GM23248 (cell line): ENCODE measurements at places on chromosomes 7 and 10.

- DNase-seq: peak; percentile 81
These were observed 82.4 kb downstream of the ADCYAP1R1 start for GRCh38 chr7:31134246-31135188.

DNA sequence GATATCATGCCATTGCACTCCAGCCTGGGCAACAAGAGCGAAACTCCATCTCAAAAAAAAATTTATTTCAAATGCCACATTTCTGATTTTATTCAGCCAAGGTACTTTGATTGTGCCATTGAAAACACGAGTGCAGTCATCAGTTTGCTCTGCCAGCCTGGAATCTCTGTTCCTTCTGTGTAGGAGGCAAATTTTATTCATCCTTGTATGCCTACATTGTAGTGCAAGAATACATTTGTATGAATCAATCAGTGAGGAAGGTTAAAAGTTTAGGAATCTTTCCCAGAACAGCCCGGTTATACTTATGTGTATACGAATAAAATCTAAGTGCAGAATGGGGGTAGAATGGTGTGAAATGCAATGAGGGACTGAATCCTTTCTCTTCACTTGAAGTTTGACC is 886 bp upstream of the TET1 start:
- peak; percentile 51 for DNase-seq

DNA sequence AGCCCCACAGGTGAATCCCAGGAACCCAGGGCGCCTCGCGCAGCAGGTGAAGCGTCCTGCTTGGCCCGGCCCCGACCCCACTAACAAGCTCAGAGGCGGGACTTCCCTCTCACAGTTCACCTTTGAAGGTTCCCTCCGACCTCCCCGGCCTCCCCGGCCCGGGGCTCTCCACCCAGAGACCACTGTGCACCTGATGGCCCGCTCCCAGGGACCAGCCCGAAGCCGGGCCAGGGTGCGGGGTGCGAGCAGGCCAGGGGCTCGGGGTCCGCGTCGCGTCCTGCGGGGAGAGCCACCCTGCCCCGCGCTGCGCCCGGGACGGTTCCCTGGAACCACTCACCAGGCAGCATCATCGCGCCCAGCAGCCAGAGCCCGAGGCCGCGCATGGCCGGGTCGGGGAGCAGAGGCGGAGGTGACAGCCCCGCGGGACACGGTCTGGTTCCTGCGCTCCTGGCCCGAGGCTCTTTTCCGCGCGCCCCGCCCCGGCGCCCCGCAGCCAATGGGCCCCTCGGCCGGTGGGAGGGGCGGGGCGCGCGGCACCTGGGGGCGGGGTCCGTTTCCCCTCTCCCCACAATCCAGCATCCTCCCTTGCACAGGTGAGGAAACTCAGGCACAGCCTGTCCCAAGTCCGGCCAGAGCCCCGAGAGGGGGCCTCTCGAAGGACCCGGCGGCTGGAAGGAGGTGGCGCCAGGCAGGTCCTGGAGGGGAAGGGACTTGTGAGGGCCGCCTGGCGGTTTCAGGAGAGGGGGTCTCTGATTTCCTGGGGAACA is at the start of gene ADAM8:
TSS of gene ADAM8 (minus strand) at position 434 of the 767 bp plus-strand sequence. CDS start at position 383, 51 bp downstream.
- peak; percentile 59 for DNase-seq

- no peak for DNase-seq
These were observed 5.3 kb downstream of the WIPF3 start for GRCh38 chr7:29811586-29811985.

DNA sequence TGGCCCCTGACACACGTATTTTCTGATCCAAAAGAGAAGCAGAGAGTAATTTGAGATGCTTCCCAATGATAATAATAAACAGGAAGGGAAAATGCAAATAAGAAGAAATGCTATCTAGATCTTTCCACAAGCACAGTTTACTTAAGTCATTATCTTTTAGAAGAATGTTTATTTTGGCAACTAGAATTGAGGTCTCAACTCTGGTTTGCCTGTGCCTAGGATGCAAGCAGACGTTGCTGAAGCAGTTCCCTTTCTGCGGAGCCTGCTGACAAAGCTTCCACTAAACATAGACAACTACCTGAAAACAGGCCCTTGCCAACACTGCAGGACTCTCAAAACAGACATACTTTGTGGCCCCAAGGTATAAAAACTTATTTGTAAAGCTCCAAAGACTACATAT is 315.8 kb upstream of the POM121L12 start:
- no peak for DNase-seq

GRCh38 chr7:81715984-81716588 is 53.8 kb downstream of the HGF start:
- peak; percentile 43 for DNase-seq

GRCh38 chr7:2573761-2574160 is 15.0 kb downstream of the IQCE start:
- DNase-seq: no peak

DNA sequence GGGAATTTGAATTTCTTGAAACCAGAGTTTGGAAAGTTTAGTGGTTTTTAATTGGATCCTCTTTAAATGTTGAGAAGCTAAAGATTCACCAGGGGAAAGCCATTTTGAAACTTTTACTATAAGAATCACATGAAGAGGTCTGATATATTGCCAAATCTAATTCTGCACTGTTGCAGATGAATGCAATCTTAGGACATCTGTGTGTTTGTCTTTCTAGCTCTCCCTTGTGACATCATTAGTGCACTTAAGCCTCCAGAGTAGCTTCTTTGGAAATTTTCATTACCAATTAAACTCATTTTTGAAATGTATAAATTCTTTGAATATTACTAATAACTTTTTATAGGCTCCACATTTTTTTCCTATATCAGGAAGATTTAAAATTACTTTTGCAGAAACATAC is 160.2 kb downstream of the BICC1 start:
- DNase-seq: no peak

- peak; percentile 83 for DNase-seq
These were observed 66.1 kb downstream of the ZMYND11 start for GRCh38 chr10:201328-201771.

- DNase-seq: no peak
These were observed 58.2 kb downstream of the VWA2 start for GRCh38 chr10:114297136-114297705.

- no peak for DNase-seq
These were observed 9.1 kb downstream of the WDR86 start for GRCh38 chr7:151400626-151401315.

DNA sequence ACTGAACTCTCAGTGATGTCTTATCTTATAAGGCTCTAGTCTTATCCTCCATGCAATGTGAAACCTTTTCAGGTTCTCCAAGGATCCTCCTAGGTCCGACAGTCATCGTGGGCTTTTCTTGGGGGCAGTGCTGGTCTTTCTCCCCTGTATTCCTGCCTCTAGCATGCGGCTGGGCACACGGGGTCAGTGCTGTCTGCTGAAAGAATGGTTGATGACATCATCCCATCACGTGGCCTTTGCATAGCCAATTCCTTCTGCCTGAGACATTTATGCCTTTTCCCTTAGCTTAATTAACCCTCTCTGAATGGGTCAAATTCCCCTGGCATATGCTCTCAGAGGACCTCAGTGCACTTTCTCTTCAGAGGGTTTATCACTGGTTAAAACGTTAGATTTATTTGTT is 27.0 kb upstream of the KCNK18 start:
- peak; percentile 20 for DNase-seq

DNA sequence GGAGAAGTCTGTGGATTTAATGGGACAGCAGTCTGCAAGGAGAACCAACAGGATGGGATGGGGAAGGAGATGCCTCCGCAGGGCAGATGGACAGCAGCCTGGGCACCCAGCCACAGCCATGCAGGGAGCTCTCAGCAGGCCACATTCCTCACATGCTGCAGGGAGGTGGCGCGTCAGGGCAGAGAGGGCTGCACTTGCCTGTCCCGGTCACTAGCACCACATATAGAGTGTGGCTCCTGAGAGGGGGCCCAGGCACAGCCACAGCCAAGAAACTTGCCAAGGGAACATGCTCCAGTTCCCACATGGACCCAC is 86.8 kb upstream of the ZMIZ1 start:
- no peak for DNase-seq

- no peak for DNase-seq
These were observed 9.2 kb downstream of the NUP42 start for GRCh38 chr7:23191022-23191421.

- peak; percentile 95 for DNase-seq
These were observed 38.5 kb upstream of the MKRN1 start for GRCh38 chr7:140517546-140518369.

DNA sequence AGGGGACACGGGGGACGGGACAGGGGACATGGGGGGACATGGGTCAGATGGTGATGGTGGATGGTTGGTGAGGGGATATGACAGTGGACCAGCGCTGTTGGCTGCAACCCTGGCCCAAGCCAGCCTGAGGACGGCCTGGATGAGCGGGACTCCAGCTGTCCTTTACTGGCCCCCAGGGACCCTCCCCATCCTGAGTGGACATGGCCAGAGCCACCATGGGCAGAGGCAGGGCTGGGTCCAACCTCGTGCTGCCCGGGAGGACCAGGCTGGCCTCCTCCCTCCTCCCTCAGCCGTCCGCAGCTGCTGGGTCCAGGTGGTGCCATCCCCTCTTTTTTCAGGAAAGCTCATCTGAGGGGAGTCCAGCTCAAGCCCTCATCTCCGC is 30.4 kb downstream of the GET4 start:
- peak; percentile 26 for DNase-seq

DNA sequence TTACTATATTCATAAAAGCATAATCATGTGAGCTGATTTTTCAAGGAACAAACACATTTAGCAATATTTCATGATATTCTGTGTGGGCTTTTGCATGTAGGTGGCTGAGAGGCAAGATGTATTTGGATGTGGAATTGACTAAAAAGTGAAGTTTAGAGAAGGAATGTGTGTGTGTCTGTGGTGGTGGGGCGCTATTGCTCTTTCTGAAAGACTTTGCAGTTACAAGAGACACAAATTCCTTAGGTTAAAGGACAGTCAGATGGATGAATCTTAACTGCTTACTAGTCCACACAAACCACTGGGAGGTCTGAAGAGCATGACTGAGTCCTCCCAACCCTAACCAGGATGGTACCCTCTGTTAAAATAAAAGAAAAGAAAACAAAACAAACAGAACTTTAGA is 200.1 kb downstream of the SDHAF3 start:
- DNase-seq: no peak

GRCh38 chr7:18610331-18610948 is 114.9 kb downstream of the HDAC9 start:
- DNase-seq: peak; percentile 19

DNA sequence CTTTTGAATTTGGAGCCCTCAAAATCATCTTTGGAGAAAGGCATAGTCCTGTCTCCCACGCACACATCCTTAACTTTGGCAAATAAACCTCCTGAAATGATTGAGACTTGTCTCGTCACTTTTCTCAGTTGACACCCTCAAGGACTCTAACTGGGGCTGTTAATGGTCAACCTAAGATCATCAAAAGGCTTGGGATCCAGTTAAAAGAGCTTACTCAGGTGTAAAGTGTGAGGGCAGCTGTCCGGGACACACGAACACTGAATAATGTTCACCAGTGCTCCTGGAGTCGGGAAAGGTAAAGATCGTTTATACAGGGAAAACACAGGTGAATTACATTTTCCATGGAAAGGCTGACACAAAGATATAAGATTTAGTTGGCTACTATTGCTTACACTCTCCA is 84.7 kb downstream of the PAXIP1 start:
- DNase-seq: no peak

DNA sequence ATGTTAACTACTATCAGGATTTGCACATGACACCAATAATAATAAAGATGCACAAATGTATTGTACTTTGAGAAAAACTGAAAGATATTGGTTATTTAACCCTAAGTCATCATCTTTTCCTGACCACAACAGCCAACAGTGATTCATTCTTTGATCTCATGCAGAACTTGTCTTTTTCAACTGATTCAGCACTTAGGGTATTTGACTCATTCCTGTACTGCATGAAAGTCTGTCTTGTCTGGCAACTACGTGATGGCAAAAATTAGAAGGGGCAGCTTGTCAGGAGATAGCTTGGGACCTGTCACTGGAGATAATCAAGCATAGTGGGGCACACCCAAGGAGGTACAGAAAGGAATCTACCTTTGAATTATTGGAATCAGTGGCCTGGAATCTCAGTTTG is 77.8 kb upstream of the LRRC17 start:
- peak; percentile 90 for DNase-seq

DNA sequence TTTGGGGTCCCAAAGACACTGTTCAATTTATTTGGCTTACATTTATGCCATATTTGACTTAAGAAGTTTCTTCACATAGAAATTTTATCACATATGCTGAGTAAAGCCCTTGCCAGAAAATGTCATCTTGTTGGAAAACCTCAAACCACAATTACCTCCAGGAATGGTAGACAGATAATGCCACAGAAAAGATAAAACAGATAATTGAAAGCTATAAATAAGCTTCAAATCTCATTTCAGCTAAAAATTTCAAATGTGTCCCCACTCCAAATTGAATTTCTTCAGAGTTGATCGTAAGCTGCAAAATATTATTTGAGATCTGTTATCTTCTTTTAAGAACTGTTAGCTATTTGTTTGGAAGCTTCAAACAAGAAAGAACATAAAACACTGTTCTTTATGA is 176.4 kb upstream of the PTN start:
- peak; percentile 20 for DNase-seq

GRCh38 chr10:90817128-90817889 is 40.5 kb downstream of the HTR7 start:
- no peak for DNase-seq

DNA sequence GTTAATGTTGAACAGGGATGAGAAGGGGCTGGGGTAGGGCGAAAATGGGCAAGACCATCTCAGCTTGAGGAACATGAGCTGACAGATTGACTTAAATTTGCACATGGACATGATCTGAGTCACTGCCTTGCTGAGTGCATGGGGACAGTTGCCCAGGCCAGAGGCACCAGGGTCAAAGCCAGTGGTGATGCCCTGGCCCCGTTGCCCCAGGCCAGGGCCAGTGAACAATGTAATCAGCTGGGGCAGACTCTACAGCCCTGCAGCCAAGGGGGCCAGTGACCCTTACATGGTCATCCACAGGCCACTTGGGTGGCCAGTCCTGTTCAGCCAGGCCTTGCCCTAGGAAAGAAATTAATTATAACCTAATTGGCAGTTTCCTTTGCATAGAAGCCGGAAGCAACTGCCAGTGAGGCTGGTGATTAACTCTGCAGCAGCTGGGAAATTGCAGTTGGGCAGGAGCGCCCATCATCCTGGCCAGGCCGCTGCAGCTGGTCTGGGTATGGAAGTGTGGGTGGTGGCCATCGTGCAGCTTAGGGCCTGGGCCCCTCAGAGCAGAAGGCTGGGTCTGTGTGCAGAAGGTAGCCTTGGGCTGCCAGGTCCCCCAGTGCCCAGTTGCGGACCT is 9.6 kb downstream of the RET start:
- DNase-seq: no peak
